NCI-H69 (cell line): ENCODE measurements at places on chromosomes 12 and 14.

DNA sequence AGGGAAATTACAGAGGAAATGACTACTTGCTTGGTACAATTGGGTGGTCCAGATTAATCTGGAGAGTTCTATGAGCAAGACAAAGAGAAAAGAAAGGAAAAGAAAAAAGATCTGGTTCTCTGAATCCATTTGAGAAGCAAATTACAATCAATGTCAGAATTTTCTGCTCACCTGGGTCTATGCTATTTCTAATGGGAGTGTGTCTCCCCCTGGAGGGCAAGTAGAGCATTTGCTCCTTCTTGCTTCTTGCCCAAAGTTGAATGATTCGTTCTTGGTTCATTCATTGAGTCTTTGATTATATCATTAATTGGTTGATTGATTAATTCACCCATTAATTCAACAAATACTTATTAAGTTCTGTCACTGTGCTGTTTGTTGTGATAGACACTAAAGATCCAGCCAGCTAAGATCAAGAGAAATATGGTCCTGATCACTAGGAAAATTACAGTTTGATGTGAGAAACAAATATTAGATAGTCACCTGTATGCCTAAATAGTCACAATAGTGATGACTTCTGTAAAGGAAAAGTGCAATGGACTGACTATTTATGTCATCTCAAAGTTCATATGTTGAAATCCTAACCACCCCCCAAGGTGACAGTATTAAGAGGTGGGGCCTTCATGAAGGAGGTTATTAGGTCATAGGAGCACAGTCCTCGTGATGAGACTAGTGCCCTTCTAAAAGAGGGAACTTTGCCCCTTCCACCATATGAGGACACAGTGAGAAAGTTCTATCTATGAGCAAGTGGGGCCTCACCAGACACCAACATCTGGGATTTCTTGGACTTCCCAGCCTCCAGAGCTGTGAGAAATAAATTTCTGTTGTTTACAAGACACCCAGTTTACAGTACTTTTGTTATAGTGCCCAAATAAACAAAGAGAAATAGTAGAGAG, 8.0 kb upstream of the ASB8 start:
- peak; percentile 76 for DNase-seq

DNA sequence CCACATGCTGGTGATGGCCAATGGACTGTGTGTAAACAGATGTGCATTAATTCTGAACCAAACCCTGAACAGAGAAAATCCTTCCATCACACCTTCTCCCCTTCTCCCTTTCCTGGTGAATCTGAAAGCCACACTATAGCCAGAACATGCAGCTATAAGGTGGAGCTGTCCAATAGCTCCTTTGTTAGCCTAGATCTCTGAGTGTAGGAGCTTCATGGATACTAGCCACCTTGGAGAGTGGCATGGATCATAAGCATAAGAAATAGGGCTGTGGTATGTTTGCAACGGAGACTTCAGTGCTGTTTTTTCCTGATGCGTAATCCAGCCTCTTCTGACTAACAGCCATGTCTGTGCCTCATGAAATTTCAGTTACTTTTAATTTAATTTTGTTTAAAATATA, 364.5 kb downstream of the BTG1 start:
- no peak for DNase-seq

DNA sequence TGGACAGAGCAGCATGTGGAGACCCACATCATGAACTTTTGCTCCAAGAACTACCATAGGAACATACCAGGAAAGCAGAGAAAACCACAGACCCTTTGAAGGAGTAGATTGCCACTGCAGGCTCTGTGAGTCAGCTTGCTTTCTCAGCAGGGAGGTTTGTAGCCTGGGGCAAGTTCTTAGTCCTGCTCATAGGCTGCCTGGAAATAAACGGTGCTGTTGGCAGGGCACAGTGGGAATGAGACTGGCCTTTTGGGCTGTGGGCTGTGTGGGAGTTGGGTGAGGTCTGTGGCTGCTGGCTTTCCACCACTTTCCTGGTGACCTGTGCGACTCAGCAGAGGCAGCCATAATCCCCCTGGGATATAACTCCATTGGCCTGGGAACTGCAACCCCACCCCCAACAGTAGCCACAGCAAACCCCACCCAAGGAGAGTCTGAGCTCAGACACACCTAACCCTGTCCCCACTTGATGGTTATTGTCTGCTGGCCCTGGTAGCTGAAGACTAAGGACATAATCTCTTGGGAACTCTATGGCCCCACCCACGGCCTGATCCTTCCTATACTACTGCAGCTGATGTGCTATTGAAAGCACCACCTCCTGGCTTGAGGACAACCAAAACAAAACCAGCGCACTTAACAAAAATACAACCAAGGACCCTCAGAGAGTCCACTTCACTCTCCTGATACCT, 192.1 kb upstream of the GARIN6 start:
- peak; percentile 95 for DNase-seq

DNA sequence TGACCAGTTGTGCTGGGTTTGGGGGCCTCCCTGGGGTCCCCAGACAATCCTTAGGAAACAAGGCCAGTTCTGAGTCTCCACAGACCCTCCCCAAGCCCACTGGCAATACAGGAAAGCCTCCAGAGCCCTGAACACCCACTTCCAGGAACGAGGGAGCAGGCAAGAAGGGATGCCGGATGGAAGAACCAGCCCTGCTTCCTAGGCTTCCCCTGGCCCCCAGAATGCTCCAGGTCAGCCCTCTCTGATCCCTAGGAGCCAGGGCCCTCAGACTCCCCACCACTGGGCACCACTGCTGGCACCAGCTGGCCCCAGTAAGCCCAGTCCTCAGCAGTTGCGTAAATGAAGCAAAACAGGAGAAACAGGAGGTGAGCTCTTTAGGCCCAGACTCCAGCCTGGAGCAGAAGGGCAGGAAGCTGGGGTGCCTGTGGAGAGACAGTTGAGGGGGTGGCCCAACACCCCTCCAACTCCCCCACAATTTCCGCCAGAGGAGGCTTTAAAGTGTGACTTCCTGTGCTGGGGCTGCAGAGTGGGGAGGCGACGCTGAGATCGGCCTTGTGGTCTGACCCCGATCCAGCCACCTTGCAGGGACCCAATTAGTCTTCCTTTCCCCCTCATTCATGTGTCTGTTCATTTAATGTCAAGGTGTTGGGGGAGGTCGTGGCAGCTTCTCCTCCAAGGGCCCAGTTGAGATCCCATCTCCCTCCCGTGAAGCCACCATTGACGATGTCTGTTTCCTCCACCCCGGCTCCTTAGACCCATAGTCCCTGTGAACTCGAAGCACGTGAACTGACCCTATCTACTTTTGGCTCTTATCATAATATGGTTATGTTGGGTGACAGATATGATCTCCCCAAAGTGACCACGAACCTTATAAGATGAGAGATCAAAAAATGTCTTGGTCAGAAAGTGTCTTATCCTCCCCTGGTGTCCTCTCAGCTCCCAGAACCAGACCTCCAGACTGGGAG, 4.7 kb downstream of the TNFRSF1A start:
- no peak for DNase-seq

DNA sequence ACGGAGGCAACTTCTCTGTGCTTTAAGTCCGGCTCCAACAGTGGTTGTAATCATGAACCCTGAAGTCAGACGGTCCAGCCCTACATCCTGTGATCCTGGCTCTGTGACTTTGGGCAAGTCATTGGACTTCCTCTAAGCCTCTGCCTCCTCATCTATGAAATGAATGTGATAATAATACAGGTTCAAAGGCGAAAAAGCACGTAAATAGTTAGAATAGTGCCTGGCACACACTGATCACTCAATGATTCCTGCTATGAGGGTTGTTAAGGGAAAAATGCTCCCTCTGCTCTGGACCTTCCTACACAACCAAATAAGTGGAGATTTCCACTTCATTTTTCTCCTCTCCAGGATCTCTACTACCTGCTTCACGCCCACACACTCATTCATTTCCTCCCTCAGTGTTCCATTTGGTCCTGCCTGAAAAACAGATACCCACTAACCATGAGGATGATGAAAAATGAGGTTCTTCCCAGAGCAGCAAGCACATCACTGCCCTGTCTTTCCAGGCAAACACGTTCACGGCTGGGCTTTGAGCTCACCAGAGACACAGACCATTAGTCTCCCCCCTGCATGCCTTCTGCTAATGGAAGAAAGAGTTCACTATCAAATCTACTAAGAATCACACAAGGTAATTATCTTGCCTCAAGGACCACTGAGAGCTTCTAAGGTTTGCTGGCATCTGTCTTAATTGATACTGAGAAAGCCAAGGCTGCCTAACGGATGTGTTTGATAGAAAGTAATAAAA, 13.2 kb downstream of the NUAK1 start:
- peak; percentile 40 for DNase-seq

- DNase-seq, result no peak
These were observed 14.1 kb downstream of the FBXW8 start for GRCh38 chr12:116924558-116925453.

- DNase-seq, result no peak
These were observed 50.6 kb downstream of the PPP2R5C start for GRCh38 chr14:101812071-101812470.
